WERI-Rb-1 (cell line): ENCODE measurements at places on chromosomes 4 and X.

DNA sequence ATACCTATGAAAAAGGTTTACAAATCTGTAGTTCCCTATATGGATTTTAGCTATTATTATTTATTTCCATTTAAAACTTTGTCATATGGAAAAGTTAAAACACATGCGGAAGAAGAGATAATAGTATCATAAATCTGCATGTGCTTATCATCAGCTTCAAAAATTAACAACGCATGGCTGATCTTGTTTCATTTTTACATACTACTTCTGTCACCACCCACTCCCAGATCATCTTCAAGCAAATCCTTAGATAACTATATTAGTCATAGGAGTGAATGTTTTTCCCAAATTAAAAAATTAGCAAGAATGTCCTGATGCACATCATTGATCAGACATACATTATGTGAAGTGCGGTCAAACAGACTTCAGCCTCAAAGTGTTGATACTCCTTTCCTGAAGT lies 24.6 kb upstream of the MOB1B start:
- no peak for DNase-seq

GRCh38 chr4:74651198-74651597 lies 143.1 kb downstream of the BTC start:
- no peak for DNase-seq

GRCh38 chr4:27635936-27636913 lies 775.6 kb downstream of the STIM2 start:
- DNase-seq = no peak

DNA sequence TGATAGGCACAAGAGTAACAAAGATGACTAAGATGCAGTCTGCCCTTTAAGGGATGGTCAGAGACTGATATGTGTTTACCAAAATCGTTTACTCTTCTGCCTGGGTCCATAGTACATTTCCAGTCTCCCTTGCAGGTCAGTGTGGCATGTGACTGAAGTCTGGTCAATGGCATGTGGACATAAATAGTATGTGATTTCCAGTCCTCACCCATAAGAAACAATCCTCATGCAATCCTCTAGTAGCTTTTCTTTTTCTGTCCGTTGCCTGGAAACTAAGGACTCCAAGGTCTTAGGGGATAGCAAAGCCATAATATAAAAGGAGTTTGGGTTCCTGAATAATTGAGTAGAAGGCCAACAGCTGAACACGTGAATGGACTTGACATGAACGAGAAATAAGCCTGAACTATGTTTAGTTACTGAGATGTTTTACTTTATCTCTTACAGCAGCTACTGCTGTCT lies 1.1 kb downstream of the SLC9B2 start:
- no peak for DNase-seq

GRCh38 chrX:81241753-81242152 lies 39.9 kb downstream of the SH3BGRL start:
- DNase-seq = no peak

- no peak for DNase-seq
Measured at GRCh38 chr4:169615467-169616106, 3.2 kb upstream of the NEK1 start.

DNA sequence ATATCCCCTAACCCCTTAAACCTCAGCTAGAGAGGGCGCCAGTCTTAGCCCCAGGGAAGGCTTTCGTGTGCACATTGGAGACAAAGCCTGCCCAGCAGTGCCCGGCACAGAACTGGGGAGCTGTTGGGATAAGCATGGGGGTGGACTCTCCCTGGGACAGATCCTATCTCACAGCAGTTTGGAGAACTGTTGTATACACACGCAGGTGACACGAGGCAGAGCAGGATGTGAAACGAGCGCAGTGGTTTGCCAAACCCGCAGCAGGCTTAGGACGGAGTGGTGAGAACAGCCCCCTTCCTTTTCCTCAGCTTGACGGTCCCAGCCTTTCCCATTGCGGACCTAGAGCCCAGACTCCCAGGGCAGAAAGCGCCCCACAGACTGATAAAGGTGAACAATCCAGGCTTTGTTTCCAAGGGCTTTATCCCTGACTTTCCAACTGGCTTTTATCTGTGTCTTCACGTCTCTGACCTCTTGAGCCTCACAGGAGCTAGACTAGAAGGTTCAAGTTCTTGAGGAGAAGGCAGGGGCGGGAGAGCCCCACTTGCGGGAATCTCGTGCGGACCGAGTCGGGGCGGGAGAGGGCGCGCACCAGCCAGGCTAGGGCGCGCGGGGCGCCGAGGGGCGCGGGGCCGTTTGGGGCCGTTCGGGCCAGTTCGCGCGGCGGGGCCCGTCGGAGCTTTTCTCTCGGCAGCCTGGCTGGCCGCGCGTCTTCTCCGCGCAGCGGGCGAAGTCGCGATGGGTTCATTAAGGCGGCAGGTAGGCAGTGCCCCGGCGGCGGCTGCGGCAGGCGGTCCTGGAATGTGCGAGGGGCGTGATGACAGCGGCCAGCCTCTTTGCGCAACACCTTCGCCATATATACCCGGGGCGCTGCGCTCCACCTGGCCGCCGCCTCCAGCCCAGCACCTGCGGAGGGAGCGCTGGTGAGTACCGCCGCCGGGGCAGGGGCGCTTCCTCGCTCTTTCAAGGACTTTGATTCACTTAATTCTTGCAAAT lies at the start of gene SLC34A2:
Gene SLC34A2, plus strand, starts transcription at position 881 of the 993 bp plus-strand sequence. CDS start 6,650 bp downstream, outside the sequence.
- DNase-seq = no peak

- no peak for DNase-seq
Measured at GRCh38 chrX:31258166-31258565, 186.3 kb upstream of the FTHL17 start.

- DNase-seq = peak; percentile 42
Measured at GRCh38 chr4:88457307-88458103, 586 bp downstream of the HERC5 start.

- no peak for DNase-seq
Measured at GRCh38 chr4:133355633-133356032, 206.5 kb downstream of the PCDH10 start.

GRCh38 chr4:94690851-94691254 lies 66.9 kb upstream of the BMPR1B start:
- no peak for DNase-seq
